Gastrocnemius medialis (tissue), 4 donors: ENCODE measurements at places on chromosomes 6 and 20. TPM values are rescaled to one million over a fixed set of nuclear protein-coding genes. Genes with fewer than 3 reads are reported as not detected.

DNA sequence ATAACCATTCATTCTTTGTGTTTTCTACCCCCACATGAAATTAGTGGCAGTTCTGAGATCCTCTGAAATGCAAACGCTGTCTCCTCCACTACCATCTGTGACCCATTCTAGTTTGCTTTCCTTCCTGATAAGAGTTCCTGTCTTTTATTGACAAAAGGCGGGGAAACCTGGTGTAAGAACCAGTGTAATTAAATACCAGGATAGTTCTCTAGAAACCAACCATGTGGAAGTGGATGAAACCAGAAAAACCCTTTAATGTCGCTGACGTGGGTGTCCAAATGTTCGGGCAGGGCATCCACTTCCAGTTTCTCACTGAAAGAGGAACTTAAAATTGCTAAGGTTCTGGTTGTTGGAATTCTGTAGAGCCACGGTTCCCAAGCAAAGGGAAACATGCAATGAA lies 79.1 kb downstream of the TNFRSF21 start:
- DNase-seq, result no peak

- no peak for DNase-seq
Observed at GRCh38 chr20:60066438-60066823, 108.2 kb downstream of the CDH26 start.

DNA sequence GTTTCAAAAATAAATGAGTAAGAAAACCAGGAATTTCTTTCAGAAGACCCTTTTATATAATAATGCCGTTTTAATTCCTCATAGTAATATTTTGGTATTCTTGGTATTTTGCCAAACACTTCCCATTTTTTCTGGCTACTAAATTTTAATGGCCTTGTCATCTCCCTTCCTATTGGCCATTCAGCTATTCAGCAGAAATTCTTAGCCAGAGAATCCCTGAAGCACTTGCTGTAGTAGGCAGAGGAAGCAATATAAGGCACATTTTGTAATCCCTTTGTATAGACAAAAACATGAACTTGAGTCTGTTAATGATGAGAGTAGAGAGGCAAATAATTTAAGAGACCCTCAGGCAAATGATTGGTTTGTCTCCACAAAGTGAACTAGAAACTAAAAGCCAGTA lies 118.4 kb upstream of the LAMP5 start:
- no peak for DNase-seq

- DNase-seq, result no peak
Observed at GRCh38 chr6:113763311-113763766, 93.8 kb upstream of the MARCKS start.

DNA sequence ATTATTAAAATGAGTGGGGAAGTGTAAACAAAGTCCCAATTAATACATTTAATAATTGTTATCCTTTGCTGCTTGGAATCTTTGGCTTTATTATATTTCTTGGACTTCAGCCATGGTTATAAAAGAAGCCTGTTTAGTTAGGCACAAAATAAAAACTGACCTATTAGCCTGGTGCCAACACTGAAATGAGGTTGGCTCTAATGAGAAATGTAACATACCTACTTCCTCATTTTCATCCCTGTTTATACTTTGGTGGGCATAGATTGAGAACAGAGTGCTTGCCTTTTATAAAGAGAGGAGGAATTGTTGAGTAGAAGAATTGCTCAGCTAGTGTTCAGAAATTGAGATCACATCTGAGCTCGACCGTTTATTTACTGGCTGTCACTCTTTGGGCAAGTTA lies 471.3 kb downstream of the UTRN start:
- DNase-seq, result no peak

GRCh38 chr6:52910091-52910490 lies 593 bp upstream of the GSTA3 start:
- DNase-seq, result no peak

GRCh38 chr6:56807989-56808337 lies 146.9 kb upstream of the BEND6 start:
- no peak for DNase-seq

DNA sequence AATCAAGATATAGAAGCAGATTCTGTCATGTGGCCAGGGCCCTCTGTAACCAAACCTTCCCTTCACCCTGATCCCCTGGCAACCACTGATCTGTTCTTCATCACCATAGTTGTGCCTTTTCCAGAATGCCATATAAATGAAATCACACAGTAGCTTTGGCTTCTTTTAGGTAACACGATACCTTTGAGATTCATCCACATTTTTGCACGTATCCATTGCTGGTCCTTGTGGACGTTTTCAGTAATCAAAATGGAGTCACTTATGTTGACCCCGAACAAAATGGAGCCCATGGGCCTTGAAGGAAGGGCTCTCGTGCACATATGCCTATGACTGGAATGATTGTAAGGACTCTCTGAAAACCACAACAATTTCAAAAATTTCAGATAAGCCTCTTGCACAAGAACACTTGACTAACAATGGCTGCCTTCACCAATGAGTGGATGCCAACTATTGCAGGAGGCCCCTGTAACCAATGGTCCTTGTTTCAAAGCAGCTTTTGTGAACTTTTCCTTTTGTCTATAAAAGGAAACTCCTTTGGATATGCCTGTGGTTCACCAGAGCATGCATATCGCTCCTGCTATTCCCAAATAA lies 84.3 kb upstream of the RALY start:
- no peak for DNase-seq

DNA sequence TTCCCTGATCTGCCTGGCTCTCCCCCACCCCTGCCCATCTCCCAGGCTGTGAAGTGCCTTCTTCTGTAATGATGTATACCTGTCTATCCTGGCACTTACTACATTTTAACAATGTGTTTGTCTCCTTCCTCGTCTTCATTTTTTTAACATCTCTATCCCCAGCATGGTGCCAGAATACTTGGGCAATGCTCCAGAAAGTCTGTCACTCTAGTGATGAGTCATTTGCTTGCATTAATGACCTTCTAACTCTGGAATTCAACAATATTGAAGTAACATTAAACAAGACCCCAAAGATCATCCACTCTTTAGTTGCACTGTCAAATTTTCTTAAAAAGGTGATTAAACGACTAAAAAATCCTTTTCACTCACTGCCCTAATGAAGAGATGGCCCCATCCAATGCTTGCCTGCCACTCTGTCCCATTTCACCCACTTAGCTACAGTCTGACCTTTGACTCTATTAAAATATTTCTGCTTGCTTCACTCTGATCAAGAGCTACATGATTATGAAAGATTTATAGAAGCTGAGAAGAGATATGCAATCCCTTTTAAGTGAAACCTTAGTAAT lies 7.7 kb upstream of the KLHL31 start:
- no peak for DNase-seq

Gene OR2B6
- total RNA-seq, result not detected

Gene AIF1
- total RNA-seq, result 4.8 TPM

Gene SYNGAP1
- total RNA-seq, result 1.4 TPM

Gene OPRM1
- not detected for total RNA-seq
